WTC11 (cell line): ENCODE measurements at places on chromosomes 3 and 15.

- H3K27me3 ChIP-seq: no peaks in the 10 kb centered on the region
- no peak for DNase-seq
- H3K36me3 ChIP-seq: no peaks in the 10 kb centered on the region
- no peak overlapping the region for H3K4me3 ChIP-seq
- no peak overlapping the region for H3K27ac ChIP-seq
Measured at GRCh38 chr3:155704061-155704460, 40.8 kb downstream of the PLCH1 start.

DNA sequence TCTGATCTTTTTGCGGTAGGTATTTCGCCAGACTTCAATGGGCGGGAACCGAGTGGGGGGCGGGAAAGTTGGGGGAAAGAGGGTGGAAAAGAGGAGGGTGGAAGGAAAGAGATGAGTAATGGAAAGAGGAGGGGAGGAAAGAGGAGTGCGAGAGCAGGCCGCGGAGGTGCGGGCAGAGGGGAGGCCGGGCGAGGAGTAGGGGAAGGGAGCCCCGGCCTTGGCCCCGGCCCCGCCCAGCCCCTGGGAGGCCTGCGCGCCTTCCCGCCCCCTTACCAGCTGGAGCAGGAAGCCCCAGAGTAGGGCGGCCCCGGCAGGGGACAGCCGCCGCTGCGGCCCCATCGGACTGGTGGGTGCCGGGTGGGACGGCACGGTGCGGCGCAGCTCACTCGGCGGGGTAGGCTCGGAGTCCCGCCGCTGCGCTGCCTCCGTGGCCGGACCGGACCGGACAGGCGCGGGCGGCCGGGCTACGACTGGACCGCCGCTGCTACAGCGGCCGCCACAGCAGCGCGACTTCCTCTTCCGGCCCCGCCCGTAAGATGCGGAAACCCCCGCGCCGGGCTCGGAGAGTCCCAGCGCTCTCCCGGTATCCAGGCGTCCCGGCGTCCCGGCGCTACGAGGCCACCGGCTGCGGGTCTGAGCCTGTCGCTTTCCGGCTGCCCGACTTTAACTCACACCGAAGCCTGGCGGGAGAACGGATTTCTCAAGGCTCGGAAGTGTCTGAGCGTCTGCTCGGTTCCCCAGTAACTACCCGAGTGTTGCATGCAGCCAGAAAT lies at the start of gene SPPL2A:
Gene SPPL2A (minus strand): TSS at position 512 of the 773 bp plus-strand sequence. CDS start 173 bp downstream, at position 339.
- no peaks in the 10 kb centered on the region; the same call in 1 of the 2 replicates for H3K27me3 ChIP-seq
- H3K4me1 ChIP-seq: peaks cover 24% of the 10 kb centered on the region
- peak within 1 kb of the TSS; percentile 95 for H3K27ac ChIP-seq
- peak within 1 kb of the TSS; percentile 84 for H3K4me3 ChIP-seq

GRCh38 chr3:12957339-12957738 lies 115.9 kb downstream of the IQSEC1 start:
- H3K4me1 ChIP-seq: peaks cover 23% of the 10 kb centered on the region
- H3K36me3 ChIP-seq: no peaks in the 10 kb centered on the region
- DNase-seq: no peak
- no peaks in the 10 kb centered on the region for H3K27me3 ChIP-seq
- no peak overlapping the region for H3K4me3 ChIP-seq
- no peak overlapping the region for H3K27ac ChIP-seq

DNA sequence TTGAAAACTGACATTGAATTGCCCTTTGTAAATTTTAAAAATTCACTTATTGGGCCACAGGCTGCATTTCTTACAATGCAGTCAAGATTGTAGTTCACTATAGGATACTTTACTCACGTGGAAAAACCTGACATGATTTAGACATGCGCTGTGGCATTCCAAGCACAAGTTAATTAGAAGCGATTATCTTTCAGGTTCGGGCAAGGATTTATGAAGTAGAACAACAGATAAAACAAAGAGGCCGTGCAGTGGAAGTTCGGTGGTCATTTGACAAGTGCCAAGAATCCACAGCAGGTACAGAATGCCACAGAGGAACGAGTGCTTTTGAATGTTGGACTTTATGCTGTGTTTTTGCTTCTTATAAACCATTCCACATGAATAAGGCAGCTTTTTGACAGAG lies 37.8 kb downstream of the GPR171 start:
- no peaks in the 10 kb centered on the region for H3K36me3 ChIP-seq
- no peaks in the 10 kb centered on the region for H3K4me1 ChIP-seq
- no peak for DNase-seq

GRCh38 chr3:168431491-168431890 lies 335.8 kb upstream of the GOLIM4 start:
- H3K4me1 ChIP-seq: peaks cover 13% of the 10 kb centered on the region
- no peak overlapping the region for H3K27ac ChIP-seq
- H3K4me3 ChIP-seq: no peak overlapping the region
- no peak for DNase-seq
- no peaks in the 10 kb centered on the region for H3K27me3 ChIP-seq
- no peaks in the 10 kb centered on the region for H3K36me3 ChIP-seq

DNA sequence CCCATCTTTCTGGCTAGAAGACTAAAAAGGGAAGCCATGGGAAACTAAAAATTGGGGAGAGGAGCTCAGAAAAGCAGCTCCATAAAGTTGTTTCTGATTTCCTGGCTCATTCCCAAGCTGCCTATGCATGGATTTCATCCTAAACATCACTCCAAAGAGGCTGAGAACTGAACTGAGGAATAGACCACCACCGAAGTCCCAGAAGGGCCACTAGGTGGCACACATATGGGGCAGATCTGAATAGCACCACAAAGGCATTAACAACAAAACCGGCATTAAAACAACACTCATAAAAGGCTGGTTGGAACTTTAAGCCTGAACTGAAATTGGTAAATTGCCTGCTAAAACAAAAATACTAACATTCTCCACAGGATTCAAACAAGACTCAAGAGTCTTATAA lies 106.3 kb downstream of the PLD1 start:
- peaks cover 14% of the 10 kb centered on the region for H3K4me1 ChIP-seq
- H3K4me3 ChIP-seq: no peak overlapping the region
- DNase-seq: peak; percentile 45
- no peak overlapping the region for H3K27ac ChIP-seq
- peaks cover 9% of the 10 kb centered on the region for H3K36me3 ChIP-seq
